Activated CD4-positive, alpha-beta T cell treated with anti-CD3 and anti-CD28 coated beads for 36 hours (primary cell): ENCODE measurements at places on chromosomes 3 and 15. TPM values are rescaled to one million over a fixed set of nuclear protein-coding genes. Genes with fewer than 3 reads are reported as not detected.

GRCh38 chr3:105260385-105260784, 106.3 kb upstream of the ALCAM start:
- DNase-seq: no peak

DNA sequence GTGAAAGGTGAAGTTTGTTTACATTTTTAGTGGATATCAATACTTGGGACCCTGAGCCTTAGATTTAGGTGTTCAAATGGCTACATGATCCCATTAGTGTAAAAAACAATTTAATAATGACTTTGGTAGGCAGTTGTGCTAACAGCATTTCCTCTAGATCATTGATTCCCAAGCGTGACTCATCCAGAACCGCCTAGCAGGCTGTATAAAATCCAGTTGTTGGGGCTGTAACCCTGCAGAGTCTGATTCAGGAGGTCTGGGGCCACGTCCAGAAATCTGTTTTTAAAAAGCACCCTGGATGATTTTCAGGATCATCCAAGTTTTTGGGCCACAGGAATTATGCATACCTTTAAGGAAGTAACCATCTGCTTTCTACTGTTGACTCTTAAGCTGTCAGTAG, 156.4 kb downstream of the TP63 start:
- no peak for DNase-seq

- no peak for DNase-seq
Observed at GRCh38 chr15:68314563-68314962, 37.0 kb downstream of the FEM1B start.

DNA sequence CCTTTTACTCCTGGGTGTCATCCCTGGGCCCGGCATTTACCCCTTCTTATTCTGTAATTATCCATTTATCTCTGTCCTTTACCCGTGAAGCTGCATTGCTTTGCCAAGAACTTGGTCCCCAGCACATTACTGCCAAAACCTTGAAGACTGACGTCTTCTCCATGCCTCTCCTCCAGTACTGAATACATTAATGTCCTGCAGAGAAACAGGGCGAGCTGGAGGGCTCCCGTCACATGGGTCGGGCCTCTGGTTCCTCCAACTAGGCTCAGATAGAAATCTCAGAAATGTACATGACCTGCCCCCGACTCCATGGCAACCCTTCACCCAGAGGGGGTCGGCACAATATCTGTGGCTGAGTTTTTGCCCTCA, 445 bp downstream of the EFCAB12 start:
- no peak for DNase-seq

- no peak for DNase-seq
Observed at GRCh38 chr3:41434781-41435180, 235.5 kb downstream of the CTNNB1 start.

- no peak for DNase-seq
Observed at GRCh38 chr3:68274286-68274685, 619.9 kb upstream of the SUCLG2 start.

GRCh38 chr15:73939138-73939537, 12.9 kb downstream of the LOXL1 start:
- no peak for DNase-seq

GRCh38 chr3:134189849-134190248, 60.8 kb downstream of the RYK start:
- DNase-seq: no peak

GRCh38 chr3:186290796-186291195, 71.2 kb downstream of the DGKG start:
- no peak for DNase-seq

Gene RTP4
- total RNA-seq: 2.0 TPM

Gene FLNB
- 29.1 TPM for total RNA-seq

Gene HIGD2B
- total RNA-seq: not detected

Gene CCR9
- total RNA-seq: not detected

DNA sequence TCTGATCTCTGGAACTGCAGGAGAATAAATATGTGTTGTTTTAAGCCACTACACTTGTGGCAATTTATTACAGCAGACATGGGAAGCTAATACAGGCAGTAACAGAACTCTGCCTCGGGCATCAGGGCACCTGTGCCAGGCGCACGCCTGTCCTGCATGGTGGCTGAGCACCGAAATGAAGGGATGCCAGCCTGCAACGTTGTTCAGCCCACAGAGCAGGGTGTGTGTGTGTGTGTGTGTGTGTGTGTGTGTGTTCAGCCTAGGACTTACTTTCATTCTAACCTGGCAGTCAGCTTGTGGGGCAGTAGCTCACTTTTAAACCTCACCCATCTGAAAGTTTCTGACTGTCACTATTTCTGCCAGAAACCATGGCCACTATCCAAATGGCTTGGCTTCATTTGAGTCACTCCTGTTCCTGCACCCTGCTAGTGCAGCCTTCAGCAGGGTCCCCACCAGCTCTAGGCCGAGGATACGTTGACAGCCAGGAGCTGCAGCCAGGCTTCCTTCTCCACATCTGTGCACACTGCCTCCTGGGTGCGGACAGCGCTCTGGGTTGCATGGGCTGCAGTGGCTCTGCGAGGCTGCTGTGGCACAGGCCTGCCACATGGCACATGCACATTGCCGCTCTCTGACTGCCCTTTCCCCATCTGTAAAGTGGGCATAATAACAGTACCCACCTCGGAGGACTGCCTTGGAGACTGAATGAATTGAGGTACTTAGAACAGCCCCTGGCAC, 4.5 kb downstream of the UROC1 start:
- DNase-seq: no peak

DNA sequence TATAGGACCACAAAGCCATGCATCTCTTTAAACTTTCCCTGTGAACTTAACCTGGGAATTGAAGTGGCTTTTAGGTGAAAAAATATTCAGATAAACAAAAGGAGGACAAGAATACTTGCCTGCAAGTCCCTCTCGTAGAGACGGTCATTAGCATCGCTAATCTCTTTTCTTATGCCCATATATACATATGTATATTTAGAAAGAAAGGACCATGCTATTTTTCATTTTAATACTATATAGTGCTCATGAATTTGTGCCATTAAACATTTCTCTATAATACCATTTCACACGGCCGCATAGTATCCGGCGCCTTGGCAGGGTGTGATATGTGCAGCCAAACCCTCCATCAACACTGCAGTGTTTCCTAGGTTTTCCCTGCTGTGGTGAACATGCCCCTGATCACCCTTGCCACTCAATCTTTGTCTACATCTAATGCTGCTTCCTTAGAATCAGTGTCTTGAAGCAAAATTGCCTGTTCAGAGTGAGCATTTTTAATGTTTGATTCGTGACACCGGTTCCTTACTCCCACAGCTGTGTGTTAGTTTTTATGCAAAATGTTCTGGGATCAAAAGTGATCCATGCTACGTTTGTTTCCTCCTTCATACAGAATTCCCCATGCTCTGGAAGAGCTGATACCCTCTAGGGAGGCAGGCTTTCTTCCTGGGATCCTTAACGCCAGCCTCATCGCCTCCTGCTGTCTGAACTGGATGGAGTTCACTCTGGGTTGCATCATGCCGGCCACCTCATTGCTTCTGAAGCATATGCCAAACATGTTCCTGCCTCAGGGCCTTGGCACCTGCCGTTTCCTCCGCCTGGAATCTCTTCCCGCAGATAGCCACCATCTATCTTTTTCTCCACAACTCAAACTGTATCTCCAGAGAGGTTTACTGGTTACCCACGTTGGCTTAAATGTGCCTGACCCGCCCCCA, 118.1 kb downstream of the FBLN2 start:
- DNase-seq: no peak

- DNase-seq: no peak
Observed at GRCh38 chr3:17983106-17983505, 240.7 kb upstream of the TBC1D5 start.

Gene KCNAB1
- not detected for total RNA-seq

Gene SLC24A5
- total RNA-seq: not detected

Gene GUCA1C
- total RNA-seq: not detected

DNA sequence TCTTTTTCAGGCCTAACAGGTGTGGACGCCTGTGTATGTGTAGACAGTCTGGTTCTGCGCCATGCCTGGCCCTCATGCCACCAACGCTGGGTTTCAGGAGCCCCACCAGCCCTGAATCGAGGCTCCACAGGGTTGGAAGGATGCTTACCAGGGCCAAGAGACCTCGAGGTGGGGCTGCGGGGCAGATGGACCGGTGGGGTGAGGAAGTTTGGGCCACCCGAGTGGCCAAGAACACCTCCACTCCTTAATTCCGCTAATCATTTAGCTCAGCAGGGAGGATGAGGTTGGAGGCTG, 6.0 kb upstream of the ONECUT1 start:
- DNase-seq: no peak

Gene SPTBN5
- total RNA-seq: 0.46 TPM

Gene STRA6
- total RNA-seq: not detected

Gene CRABP1
- total RNA-seq: 0.96 TPM

DNA sequence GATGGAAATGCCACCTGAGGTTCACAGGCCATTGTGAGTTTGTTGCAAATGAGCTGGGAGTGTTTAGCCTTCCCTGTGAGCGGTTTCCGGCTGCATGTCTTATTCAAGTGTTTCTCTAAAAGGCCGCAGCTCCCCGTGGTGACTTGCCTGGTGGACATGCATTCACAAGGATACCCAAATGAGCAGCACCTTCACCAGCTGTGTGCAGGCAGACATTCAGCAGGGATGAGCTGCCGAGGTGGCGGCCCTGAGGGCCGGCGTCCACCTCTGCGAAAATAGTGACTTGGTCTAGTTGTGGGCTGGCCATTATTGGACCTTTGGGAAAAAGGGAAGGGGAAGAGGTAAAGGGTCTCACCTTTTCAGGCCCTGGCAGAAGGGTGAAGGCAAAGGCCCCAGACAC, 23.4 kb downstream of the SPSB4 start:
- no peak for DNase-seq

Gene ACKR4
- total RNA-seq: 0.09 TPM

Gene ZNF662
- 1.3 TPM for total RNA-seq

DNA sequence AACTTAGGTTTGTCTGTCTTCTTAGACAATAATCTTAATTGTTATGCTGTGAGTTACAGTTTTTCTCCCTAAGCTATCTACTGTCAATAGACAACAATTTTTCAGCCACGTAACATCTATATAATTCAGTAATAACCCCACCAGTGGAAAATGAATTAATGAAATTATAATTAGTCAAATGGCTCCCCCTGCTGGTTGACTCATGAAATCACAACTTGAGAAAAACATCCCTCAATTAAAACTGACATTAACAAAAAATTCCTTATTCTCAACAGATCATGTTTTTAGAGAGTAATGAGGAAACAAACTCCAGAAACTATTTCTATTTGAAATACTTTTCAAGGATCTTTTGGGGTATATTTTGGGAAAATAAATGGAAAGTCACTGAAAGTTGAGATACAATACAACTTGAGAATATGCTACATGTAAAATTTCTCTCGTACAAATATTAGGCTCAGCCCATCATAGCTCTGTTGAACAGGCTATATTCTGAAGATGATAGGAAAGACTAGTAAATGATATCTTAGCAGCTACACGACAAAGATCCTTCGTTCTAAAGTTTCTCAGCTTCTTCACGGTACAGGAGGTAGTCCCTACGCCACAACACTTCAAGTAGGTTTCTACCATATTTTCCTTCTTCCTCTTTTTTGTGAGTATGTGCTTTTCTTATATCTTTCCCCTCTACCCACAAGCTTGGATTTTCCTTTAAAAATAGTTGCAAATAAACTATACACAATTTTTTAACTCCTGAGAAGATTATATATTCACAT, 20.7 kb downstream of the PPP1R2 start:
- DNase-seq: peak; percentile 31

Gene CCNB2
- 75.3 TPM for total RNA-seq

- no peak for DNase-seq
Observed at GRCh38 chr3:194869482-194870169, 183.9 kb downstream of the FAM43A start.

DNA sequence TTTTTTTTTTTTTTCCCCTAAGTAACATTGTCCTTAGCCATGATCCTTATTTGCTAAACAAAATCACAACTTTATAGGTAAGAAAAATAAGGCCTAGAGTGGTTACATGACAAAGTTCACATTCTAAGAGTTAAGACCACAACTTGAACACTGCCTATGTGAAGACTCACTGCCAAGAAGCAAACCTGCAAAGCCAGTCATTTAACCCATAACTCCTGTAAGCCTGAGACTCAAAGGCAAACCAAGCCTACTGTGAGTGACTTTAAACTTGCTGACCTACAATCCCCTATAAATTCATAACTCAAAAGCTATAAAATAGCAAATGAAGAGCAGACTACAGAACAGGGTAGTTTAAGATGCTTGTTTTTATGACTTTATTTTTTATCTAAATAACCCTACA, 12.9 kb upstream of the ANKRD28 start:
- no peak for DNase-seq

GRCh38 chr3:138332472-138333073, 2.9 kb upstream of the NME9 start:
- DNase-seq: no peak

- no peak for DNase-seq
Observed at GRCh38 chr3:73848173-73848906, 223.6 kb upstream of the PDZRN3 start.

Gene TF
- total RNA-seq: 0.12 TPM

DNA sequence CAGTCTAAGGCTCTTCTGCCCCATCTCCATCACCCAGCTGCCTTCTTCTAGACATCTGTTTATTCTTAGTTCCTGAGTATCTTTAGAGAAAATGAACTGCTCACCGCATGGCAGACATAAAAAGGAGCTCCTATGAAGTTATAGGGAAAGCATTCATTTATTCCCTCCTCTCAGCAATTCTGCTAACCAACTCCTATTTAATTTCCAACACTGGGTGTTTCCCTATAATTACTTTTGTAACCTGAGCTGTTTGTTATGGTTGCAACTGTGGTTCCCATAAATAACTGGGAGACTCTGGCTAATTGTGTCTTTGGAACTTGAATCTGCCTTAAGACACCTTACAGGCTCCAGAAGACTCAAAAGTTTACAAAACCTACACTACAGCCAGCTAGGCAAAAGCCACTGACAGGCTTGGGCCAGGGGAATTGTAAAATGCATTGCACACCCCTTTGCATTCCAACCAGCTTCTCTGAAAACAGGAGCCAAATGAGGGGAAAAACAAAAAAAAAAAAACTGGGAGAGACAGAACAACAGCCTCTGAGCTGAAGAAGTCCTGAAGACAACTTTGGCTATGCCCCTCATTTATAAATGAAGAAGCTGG, 231.5 kb upstream of the FEZF2 start:
- DNase-seq: no peak

Gene GCNT3
- not detected for total RNA-seq

GRCh38 chr3:157098121-157098822, 61.7 kb downstream of the CCNL1 start:
- DNase-seq: no peak

GRCh38 chr3:182375916-182376315, 417.4 kb upstream of the ATP11B start:
- DNase-seq: no peak

Gene GOLGA8M
- 0.75 TPM for total RNA-seq
